ENCODE measurements at places on chromosomes 1 and 21.

GRCh38 chr1:36908096-36908495 is 126.2 kb downstream of the GRIK3 start:
- DNase-seq, result no peak

DNA sequence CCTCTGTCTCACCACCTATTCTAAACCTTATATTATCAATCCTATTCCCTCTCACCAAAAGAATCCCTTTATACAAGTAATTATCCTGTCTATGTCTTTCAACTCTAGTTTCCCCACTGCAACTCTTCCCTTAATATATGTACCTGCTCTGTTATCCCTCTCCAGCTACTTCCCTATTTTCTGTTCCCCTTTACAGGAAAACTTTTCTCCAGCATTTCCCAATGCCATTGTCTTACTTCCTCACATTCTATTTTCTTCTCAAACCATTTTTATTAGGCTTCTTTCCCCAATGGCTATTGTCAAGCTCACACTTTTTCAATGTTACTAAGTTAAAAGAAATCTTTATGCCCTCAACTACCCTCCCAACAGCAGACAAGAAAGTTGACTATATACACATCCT is 11.6 kb downstream of the DPYD start:
- no peak for DNase-seq

DNA sequence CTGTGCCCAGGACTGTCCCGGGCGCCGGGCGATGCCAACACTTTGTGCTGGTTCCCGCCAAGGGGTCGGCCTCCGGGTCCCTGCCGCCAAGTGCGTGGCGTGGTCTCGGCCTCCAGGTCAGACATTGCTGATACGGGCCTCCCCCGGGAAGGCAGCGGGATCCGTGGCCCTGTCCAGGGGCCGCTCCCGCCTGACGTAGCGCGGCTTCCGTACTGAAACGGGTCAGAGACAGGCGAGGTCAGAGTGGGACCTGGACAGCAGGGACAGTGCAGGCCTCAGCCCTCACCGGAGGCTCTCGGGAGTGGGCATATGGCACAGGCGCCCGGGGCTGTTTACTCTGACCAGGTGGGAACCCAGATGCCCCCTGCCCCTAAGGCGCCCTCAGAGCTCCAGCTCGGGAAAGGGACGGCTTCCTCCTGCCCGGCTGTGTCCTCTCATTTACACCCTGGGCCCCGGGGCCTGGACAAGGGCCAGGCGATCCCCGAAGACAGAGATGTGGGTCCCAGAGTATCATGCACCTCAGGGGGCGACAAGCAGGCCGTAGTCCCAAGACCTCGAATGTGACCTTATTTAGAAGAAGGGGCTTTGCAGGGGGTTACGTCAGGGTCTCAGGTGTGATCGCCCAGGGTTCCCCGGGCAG is 8.8 kb upstream of the RNF223 start:
- no peak for DNase-seq

DNA sequence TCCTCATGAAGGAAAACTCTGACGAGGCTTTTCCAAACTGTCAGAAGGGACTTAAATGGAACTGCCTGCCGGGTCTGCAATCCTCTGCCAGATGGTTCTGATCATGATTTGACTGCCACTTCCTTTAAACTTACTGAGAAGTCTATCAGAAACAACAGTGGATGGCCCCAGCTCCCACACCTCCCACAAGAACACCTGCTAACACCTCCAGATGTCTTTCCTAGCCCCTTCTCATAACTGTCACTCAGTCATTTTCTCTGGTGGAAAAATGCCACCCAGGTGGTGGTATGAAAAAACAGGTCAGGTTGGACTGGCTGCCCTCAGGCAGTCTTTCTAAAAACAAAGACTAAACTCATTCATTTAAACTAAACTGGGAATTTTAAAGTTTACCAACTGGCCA is 66.7 kb upstream of the ABCD3 start:
- no peak for DNase-seq

DNA sequence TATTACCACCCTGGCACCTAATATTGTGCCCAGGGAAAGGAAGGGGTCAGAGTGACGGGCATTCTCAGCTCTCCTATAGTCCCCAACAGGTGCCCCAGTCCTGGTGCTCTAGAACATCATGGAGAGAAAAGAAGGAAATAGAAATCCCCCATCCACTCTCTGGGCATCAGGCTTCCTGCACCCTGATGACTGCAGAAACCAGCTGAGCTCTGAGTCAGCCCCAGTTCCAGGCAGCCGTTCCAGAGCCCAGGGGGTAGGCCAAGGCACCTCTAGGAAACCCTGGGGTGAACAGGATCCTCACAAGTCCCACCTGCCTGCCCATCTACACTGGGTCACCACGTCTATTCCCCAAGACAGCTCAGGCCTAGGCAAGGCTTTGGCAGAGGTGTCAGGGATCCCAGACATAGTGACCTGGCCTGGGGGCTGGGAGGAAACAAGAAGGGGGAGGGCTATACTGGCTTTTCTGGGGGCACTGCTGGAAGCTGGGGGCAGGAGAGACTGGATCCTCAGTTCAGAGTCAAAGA is 709 bp downstream of the NECTIN4 start:
- no peak for DNase-seq

GRCh38 chr1:165355977-165356811 is at the start of gene LMX1A:
LMX1A (minus strand) TSS chr1:165356715; CDS start chr1:165355559, 1,156 bp downstream.
- no peak for DNase-seq

DNA sequence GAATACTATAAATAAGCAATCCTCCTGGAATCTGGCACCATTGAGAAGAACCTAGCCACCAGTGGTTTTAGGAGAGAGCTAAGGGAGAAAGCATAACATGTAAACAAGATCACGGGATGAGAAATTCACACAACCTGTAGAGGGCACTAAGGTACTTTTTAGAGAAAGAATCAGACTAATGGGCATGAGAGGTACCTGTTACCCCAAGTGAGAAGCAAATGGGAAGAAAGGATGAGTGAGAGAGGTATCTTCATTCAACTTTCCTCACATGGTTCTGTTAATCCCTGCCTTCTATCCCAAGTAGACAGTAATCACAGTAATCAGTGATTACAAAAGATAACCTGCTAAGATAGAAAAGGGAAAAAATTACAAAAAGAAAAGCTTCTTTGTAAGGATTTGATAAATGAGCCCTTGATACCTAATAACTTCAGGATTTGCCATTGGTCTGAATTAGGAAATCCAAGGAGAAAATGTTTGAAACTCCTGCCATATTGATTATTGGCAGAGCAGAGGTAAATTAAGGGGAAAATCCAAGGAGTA is 251.1 kb upstream of the ADGRL2 start:
- peak; percentile 16 for DNase-seq

- DNase-seq, result no peak
Measured at GRCh38 chr1:82849460-82849859, 1048.7 kb downstream of the ADGRL2 start.

GRCh38 chr1:202701200-202701599 is 9.1 kb downstream of the SYT2 start:
- no peak for DNase-seq

- DNase-seq, result no peak
Measured at GRCh38 chr1:205375835-205376545, 19.3 kb upstream of the KLHDC8A start.

DNA sequence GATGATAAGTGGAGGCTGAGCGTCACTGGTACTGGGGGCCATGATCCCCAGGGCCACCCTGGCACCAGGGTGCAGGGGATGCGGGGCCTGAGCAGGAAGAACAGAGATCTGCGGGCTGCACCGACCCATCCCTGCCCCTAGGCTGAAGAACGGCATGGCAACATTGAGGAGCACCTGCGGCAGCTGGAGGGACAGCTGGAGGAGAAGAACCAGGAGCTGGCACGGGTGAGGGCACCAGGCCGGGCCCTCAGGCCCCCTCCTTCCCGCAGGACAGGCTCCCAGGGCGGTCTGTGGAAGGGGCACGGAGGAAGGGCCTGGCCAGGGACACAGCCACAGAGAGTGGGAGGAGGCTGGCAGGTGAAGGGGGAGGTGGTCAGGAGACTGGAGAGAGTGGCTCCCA is 21.8 kb downstream of the PPFIA4 start:
- DNase-seq, result no peak

- no peak for DNase-seq
Measured at GRCh38 chr1:44421446-44421884, 16.4 kb downstream of the RNF220 start.

Measured in HFF-Myc (cell line).